Activated CD4-positive, alpha-beta memory T cell treated with anti-CD3 and anti-CD28 coated beads, Interleukin-2, amount 10 ng/mL, durations not matched to agents 7 days and 5 days (primary cell): ENCODE measurements at places on chromosomes 11 and 22. TPM values are rescaled to one million over a fixed set of nuclear protein-coding genes. Genes with fewer than 3 reads are reported as not detected.

Gene RFPL1
- not detected for total RNA-seq

Gene ELFN2
- total RNA-seq: 0.38 TPM

Gene CCDC116
- 0.33 TPM for total RNA-seq

Gene STK33
- 0.71 TPM for total RNA-seq

Gene CSF2RB
- total RNA-seq: 3.0 TPM

Gene OR8A1
- not detected for total RNA-seq

Gene LDHAL6A
- not detected for total RNA-seq

Gene C22orf31
- not detected for total RNA-seq

Gene GNAZ
- total RNA-seq: 0.28 TPM

Gene MYOD1
- total RNA-seq: not detected

- DNase-seq: no peak
These were observed 7.1 kb upstream of the TPST2 start for GRCh38 chr22:26597026-26597425.

- no peak for DNase-seq
These were observed 3.7 kb downstream of the HBB start for GRCh38 chr11:5223146-5223545.

GRCh38 chr11:111560800-111561199 is 20.3 kb downstream of the LAYN start:
- DNase-seq: no peak

DNA sequence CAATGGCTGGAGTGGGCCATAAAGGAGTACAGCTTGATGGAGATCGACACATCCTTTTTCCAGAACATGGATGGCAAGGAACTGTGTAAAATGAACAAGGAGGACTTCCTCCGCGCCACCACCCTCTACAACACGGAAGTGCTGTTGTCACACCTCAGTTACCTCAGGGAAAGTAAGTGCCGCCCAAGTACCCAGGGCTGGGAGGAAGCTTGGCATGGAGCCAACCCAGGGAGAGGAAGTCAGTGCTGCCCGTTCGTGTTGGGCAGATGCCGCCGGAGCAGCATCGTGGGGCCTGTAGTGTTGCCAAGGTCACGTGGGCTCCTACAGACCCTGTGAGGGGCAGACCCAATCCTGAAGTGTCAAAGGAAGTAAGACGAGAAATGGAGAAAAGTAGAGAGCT is 78.9 kb downstream of the FLI1 start:
- DNase-seq: peak; percentile 62

DNA sequence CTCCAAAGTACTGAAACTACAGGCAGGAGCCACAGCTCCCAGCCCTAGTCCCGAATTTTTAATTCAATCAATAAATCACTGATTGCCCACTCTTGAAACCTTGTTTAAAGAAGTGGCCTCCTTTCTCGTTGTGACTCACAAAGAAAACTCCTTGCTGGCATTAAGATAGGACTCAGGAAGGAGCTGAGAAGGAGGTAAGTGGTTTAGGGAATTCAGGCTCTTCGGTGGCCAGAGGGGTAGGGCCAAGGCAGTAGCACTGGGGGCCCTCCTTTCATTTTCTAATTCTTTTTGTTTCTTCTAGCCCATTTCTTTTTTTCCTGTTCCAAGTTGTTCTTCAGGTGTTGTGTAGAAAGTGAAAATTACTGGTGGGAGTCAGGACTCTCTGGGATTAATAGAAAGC is 86.2 kb upstream of the OR9Q1 start:
- DNase-seq: no peak

- DNase-seq: no peak
These were observed 36.6 kb downstream of the PDGFB start for GRCh38 chr22:39208013-39208680.

DNA sequence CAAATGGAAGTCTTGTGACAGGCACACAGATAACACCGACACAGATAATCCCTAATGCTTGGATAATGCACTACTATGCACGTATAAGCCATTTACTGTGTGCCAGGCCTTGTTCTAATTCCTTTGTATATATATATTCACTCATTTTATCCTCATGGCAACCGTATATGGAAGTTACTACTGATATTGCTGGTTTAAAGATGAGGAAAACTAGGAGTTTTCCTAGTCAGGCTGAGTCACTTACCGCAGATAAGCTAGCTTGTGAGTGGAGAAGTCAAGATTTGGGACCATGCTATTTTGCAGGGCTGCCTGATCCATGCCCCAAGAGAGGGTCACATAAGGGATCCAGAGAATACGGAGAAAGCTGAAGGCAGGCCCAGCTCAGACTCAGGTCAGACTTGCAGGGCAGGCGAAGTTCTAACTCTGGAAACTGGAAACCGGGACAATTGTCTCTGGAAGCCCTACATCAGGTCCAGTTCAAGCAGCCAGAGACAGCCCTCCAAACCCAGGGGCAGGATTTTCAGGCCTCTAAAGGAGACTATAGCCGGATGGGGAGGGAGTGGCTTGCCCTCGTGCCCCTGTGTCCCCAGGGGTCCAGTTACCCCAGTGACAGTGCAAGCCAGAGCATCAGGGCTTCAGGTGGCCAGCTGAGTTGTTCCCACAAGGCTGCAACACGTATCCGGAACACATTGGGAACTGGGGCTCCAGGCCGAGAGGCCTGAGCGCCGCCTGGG is 534.8 kb downstream of the INSC start:
- no peak for DNase-seq

GRCh38 chr11:109401545-109401944 is 20.4 kb upstream of the C11orf87 start:
- DNase-seq: no peak

- no peak for DNase-seq
These were observed 44.2 kb downstream of the MYO18B start for GRCh38 chr22:25786165-25786564.

GRCh38 chr11:43278193-43278956 is 33.4 kb upstream of the API5 start:
- no peak for DNase-seq

- DNase-seq: peak; percentile 9
These were observed 3.0 kb downstream of the TRIM29 start for GRCh38 chr11:120134931-120135228.
